ENCODE measurements at places on chromosomes 16 and 17.

DNA sequence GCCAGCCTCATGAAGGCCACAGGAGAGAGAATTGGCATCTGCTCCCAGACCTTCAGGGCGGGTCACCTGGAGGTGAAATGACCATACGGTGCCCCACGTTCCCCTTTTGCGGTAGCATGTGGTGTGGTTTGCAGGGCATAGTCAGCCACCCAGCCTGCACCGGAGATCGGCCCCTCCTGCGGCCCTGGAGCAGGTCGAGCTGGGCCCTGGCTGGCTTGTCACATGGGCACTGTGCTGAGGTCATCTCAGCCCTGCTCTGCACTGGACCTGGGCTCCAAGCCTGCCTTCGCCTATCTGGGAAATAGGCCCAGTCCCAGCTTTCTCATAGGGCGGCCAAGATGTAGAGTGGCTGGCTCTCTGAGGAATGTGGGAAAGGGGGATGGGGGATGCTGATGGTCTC lies 16.2 kb downstream of the GSE1 start:
- DNase-seq, result no peak

DNA sequence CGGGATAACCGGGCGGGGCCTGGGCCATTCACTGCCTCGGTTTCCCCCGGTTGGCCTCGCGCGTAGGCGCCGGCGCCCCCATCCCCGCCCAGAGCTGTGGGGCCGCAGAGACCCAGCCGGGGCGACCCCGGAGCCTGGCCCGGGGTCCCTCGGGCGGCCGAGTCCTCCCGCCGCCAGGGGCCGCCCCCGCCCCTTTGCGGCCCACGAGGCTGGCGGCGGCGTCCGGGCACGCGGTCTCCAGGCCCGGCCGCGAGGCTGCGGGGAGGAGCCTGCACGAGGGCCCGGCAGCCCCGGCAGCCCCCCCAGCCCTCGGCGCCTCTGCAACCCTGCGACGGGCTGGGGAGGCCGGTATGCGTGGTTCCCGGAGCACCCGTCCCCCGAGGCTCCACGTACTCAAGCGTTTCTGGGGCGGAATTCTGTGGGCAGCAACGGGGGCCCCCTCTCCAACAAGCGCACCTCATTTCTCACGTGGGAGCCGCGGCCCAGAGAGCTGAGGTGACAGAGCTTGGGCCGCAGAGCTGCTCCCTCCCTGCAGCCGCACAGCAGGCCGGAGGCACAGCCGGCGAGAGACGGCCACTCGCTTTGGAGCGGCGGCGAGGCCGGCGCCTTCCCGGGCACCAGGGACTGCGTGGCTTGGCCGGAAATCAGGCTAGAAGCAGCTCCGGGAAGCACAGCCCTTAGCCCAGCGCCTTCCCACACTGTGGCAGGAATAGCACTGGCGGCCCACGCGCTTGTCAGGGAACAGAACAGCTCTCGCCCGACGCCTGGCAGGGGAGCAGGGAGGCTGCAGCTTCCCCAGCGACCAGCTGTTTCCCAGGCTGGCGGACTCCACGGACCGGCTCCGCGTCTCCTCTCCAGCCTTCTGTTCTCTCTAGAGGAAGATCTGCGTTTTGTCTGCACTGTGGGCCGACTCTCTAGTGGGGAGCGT lies 867 bp upstream of the LIMD2 start:
- peak; percentile 78 for DNase-seq

GRCh38 chr17:10177913-10178505 lies 20.4 kb downstream of the GAS7 start:
- no peak for DNase-seq

- DNase-seq, result no peak
Observed at GRCh38 chr17:63798572-63799106, 24.7 kb downstream of the DDX42 start.

DNA sequence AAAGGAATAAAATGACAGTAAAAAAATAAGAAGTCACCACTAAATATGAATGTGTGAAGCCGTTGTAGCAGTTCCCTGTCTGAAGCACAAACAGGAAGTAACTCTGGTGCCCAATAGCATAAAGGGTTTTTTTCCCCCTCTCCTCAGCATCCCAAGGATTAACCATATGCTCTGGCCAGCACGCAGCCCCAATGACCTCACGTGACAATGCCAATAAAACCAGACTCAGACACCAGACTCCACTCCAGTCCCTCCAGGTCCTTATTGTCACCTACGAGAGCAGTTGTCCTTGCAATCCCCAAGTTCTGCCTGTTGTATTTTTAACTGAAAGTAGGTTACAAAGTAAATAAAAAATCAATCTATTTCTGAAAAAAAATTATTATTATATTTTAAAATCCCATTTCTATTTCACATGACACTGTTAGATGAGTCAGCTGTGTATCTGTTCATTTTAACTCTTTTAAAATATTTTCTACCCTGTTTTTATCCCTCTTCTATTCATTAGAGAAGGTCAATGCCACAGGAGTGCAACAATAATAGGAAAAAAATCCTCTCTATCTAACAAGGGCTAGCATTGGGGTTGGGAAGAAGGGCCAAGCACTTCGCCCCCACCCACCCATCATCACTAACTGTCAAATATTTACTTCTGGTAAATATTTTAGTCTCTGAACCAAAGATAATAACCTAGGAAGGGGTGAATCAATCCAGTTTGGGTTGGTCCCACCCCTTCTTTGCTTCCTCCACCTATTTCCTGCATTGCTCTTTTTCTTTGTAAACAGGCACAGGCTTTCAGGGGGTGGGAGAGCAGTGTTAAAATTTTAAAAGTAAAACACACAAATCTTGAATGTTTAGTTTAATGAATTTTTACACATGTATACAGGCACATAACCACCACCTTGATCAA lies 6.6 kb downstream of the PRAC1 start:
- DNase-seq, result no peak

GRCh38 chr17:330993-331701 lies 21.5 kb downstream of the RPH3AL start:
- DNase-seq, result no peak

DNA sequence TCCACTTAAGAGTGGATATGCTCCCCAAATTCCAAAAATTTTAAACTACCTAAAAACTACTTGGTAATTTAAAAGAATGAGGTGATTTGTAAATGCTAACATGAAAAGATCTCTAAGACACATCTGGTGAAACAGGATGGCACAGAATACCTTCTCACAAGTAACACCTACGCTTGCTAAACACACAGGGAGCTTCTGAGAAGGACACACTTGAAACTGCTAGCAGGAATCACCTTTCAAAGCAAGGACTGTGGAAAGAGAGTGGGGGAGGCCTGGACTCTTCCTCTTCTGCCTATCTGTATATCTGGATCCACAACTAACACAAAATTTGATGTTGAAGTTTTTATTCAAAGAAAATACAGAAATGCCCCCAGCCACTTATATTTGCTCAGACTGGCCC lies 52.4 kb downstream of the CYTH1 start:
- no peak for DNase-seq

DNA sequence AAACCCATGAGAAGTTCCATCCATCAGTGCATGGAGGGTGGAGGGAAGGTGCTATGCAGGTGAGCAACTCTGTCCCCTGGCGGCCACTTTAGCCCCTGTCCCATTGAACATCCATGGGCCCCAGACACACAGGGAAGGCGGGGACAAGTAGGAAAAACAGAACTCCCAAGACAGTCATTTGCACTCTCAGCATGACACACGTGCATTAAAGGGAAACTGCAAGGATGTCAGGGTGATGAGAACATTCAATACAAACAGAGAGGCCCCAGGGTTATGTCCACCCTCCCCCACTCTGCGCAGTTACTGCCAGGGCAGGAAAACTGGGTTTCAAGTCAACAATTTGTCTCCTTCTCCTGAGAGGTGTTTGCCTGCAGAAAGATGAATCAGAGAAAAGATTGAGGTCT lies 44.0 kb upstream of the AKTIP start:
- no peak for DNase-seq

- DNase-seq, result no peak
Observed at GRCh38 chr17:28398280-28398981, 7.6 kb downstream of the SLC46A1 start.

DNA sequence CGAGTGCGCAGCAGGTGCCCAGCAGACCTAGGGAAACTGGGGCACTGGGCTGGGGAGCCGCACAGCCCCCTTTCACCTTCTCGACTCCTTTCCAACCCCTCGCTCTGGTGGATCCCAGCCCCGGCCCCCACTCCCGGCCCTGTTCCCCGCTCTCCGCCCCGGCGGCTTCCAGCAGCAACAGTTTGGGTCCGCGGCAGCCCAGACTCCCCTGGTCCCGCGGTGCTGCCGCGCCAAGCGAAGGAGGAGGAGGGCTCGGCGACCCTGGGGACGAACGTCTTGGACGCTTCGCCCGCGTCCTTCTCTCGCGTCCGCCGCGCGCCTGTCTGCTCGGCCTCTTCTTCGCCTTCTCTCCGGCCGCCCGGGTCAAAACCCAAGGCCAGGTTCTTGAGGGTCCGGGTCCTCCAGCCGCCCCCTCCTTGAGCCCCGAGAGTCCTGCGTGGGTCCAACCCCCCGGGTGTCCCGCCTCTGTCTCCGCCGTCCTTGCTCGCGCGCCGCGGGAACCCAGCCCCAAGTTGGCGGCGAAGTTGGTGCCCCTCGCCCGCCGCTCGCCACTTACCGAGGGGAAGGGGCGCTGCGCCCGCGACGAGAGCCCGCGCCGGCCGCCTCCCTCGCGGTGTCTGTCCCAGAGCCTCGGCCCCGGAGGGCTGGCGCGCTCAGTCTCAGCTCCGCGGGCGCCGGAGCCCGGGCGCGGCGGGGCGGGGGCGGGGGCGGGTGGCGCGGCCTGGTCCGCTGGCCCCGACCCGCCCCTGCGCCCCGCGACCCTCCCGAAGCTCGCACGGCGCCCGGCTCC lies 1.4 kb upstream of the GRIN2C start:
- DNase-seq, result no peak

DNA sequence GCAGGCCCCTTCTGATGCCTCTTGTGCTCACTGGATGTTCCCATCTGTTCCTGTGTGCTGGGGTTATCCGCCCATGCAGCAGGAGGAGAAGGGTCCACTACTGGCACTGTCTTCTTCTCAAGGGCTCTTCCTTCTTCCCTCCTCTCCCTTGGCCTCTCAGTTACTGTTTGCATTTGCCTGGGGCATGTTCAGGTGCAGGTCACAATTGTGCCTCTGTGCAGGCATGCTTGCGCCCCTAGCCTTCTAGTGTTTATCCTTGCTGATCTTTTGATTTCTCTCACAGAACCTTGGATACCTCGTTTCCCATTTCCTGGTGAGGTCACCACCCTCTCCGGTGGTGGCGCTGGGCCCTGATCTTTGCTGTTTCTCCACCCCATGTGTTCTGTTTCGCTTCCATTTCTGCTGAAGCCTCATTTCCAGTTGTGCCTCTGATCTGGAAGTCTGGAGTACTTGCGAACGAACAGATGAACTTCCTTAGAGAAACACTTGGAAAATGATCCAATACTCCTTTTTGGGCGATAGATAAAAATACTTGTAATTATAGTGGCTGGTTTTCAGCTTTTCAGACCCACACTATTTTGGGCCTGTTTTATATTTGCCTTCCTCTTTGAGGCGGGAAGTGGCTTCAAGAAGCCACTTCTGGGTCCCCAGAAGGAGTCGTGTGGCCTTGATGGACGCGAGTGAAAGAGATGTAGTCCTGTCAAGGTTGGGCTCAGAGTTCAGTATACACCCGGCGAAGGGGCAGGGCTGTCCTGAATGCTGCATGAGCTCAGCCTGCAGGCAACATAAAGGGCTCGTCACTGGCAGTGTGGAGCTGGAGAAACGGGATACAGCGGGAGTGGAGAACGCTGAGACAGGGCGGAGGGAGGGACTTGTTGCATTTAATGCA lies 312.9 kb downstream of the SNX29 start:
- DNase-seq, result peak; percentile 48

Measured in left hindlimb (tissue), 1 donor.